ENCODE measurements at places on chromosomes 4 and X.

- DNase-seq = no peak
These were observed 136.7 kb downstream of the EVC2 start for GRCh38 chr4:5571646-5572045.

DNA sequence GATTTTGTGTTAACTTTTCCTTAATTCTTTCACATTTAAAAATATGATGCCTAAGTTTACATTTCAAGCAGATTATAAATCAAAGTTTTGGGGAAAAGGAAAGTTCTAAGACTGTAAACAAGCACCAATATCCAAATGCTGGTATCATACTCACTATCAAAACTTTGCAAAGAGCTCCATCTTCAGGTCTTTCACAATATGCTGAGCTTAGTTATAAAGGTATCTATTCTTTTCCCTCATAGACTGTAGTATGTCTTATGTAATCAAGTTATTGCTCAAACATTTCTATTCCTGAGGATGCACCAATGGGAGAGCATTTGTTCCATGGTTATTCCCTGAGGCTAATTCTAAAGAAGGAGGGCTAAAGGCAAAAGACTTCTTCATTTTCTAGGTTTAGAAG lies 207.9 kb upstream of the FAM241A start:
- DNase-seq = peak; percentile 37

DNA sequence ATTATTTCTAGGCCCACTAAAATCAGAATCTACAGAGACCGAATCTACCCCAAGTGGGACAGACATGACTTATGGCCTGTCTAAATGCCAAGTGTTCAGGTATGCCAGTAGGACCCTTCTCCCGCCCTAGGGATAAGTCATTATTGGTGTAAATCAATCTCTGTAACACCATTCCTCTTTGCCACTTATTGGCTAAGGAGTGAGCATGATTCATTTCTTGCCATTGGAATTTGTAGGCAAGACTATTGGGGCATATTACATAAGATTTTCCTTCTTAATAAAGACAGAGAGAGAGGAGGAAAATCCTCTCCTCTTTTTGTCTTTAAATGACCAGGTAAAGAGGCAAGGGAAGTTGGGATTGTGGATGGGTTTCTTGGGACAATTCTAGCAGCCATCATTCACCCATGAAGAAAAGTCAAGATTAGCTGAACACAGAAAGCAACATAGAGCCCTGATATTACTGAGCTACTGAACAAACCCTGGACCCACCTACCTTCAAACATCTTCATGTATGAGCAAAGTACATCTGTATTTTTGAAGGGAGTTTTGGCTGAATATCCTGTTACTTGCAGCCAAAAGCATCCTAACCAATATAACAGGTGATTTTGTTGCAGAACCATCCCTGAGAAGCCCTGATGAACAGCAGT lies 2.6 kb downstream of the SLC9B2 start:
- DNase-seq = no peak

DNA sequence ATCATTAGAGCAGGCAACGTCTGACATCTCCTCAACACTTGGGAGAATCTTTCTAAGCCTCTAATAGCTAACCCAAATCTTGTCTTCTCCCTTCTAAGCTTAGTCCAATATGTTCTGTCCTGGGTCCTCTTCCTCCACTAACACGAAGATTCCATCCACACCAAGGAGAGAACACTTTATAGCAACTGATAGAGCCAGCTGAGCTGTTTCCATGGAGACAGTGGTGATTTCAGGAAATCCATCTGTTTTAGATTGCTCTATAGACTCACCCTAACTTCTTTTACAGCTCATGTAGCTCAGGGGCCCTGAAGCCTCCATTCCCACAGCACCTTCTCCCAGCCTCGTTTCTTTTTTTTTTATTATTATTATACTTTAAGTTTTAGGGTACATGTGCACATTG lies 37.4 kb downstream of the SCD5 start:
- no peak for DNase-seq

- peak; percentile 58 for DNase-seq
These were observed 33.5 kb upstream of the RASSF6 start for GRCh38 chr4:73653695-73654106.

GRCh38 chr4:53646795-53647194 lies 55.5 kb upstream of the LNX1 start:
- no peak for DNase-seq

DNA sequence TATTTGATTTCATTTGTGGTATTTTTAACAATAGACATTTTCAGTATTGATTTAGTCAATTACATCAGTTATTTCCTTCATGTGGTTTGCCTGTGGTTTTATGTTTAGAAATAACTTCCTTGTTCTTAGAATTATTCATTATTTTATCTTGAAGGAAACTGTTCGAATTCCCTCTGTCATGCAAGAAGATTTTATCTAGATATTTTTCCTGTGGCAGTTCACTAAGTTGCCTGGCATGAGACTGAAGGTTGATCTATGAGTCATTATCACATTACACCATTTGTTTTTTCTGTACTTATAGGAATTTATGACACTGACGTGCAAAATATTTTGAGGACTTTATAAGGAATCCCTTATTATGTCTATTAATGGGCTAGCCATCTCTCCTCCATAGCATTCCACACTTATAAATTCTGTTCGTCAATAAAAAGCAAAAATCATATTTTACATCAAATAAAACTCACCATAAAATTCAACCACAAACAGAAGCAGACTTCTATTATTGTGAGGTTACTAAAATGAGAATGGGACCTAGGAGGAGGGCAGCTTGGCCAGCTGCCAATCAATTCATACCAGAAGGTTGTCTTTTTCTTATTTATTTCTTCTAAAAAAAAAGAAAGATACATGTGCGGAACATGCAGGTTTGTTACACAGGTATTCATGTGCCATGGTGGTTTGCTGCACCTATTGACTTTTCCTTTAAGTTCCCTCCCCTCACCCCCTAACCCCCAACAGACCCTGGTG lies 179.0 kb downstream of the KCNIP4 start:
- peak; percentile 85 for DNase-seq

- DNase-seq = peak; percentile 42
These were observed 390.1 kb downstream of the ANKRD50 start for GRCh38 chr4:124322234-124323065.

DNA sequence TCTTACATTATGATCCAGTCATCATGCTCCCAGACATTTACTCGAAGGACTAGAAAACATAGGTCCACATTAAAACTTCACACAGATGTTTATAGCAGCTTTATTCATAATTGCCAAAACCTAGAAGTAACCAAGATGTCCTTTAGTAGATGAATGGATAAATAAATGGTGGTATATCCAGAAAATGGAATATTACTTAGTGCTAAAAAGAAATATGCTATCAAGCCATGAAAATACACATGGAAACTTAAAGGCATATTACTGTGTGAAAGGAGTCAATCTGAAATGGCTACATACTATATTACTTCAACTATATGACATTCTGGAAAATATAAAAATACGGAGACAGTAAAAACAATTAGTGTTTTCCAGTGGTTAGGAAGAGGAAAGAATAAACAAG lies 1039.1 kb upstream of the INTU start:
- no peak for DNase-seq

- no peak for DNase-seq
These were observed 83.0 kb downstream of the FAM193A start for GRCh38 chr4:2619459-2619858.

- DNase-seq = no peak
These were observed 165.6 kb upstream of the GALNT7 start for GRCh38 chr4:173002830-173003561.

DNA sequence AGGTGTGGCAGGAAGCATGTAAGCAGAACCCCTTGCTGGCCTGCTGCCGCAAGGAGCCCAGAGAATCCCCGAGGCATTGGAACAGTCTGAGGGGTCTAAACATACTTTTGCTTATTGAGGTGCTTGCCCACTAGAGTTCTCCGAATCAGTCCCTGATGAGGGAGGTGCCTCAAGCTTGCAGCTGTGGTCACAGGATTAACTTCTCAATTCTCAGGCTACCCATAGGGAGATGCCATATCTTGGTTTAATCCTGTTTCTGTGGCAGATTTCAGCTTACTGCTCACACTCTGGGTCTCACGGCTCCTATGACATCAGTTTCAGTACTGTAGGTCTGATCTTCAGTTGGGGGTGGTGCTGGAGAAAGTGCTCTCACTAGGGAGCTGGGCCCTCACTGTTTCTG lies 39.9 kb downstream of the CCNG2 start:
- DNase-seq = no peak

DNA sequence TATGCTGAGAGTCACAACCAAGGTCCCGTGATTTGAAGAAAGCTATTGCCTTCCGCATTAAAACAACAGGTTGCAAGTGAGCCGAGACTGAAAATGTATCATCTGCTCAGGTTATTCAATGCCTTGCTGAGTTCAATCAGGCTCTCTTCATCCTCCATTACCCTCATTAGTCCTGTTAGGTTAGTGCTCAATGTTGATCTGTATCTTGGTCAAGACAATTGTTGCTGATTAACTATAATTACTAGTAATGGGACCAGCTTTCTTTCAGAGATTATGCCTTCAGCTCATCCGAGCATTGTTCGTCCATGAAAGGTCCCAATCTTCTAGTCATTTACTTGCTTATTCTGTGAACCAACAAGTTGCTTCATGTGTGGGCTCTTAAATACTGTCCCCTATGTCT lies 534.6 kb upstream of the FAM241A start:
- no peak for DNase-seq

DNA sequence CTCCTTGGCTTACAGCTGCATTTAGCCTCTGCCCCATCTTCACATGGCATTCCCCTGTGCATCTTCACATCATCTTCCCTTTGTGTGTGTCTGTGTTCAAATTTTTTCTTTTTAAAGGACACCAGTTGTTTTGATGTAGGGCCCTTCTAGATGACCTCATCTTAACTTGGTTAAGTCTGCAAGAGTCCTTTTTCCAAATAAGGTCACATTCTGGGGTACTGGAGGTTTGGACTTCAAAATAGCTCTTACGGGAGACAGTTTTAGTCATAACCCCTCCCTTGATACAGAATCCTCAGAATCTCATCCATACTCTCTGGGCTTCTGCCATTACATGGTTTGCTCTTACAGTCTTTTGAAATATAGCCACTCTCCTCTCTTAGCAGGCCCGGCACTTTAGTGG lies 231.5 kb upstream of the ATP6AP2 start:
- no peak for DNase-seq

DNA sequence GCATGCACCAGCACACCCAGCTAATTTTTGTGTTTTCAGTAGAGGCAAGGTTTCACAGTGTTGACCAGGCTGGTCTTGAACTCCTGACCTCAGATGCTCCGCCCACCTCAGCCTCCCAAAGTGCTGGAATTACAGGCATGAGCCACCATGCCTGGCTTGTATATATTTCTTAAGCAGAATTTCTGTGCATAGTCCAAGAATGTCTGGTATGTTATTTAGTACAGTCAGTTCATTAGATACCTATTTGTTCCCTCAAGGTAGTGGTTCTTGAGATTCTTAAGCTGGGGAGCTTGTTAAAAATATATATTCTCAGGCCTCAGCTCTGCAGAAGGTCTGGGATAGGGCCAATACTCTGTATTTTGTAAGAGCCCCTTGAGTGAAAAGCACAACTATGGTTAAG lies 4.6 kb upstream of the SERTM2 start:
- no peak for DNase-seq

GRCh38 chr4:166279261-166279660 lies 406.2 kb downstream of the TLL1 start:
- no peak for DNase-seq

- no peak for DNase-seq
These were observed 38.6 kb downstream of the PJA1 start for GRCh38 chrX:69126642-69127041.

DNA sequence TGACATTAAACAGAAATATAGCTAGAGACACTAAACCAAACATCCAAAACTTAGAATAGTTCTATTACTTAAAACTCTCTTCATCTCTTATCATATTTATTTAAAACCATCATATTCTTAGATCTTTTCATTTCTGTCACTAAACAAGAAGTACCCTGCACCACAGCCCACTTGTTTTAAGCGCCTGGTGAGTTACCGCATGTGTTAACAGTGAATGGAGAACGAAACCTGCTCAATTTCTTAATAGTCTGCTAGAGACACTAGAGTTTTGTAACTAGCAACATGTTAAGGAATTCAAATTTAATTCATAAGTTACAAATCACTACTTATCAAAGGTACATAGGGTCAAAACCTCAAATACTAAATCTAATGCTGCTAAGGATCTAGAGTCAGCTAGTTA lies 111.5 kb downstream of the FBXW7 start:
- no peak for DNase-seq

- DNase-seq = no peak
These were observed 264.0 kb downstream of the MID1IP1 start for GRCh38 chrX:39065051-39065871.

- no peak for DNase-seq
These were observed 1.2 kb upstream of the KLHL34 start for GRCh38 chrX:21659320-21659719.

DNA sequence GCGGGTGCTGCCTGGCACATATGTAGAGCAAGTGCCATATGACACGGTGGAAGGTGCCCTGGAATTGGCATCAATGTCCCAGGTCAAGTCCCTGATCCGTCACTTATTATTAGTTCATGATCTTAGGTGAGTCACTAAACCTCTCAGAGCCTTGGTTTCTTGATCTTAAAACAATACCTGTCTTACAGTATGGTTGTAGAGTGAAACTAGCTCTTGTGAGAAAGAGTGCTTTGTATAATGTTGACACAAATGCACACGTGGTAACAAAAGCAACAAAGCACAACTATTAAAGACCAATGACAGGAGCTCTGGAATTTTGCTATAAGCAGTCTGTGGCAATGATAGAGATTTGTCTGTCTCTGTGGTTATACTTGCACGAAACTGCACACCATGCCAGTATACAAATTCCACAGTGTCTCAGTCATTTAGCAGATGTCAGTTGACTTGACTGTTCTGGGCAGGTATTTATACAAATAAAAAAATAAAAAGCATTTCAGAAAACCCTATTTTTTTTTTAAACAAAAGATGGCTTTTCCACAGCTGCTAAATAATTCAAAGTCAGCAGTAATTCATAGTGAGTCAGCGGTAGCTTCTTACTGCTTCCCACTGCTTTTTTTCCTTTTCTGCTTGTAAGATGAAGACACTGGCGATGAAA lies 19.7 kb upstream of the ACSL1 start:
- DNase-seq = peak; percentile 29

- DNase-seq = no peak
These were observed 292.3 kb upstream of the FSTL5 start for GRCh38 chr4:162456106-162456505.

GRCh38 chr4:128604204-128604603 lies 205.3 kb upstream of the JADE1 start:
- DNase-seq = no peak

- peak; percentile 63 for DNase-seq
These were observed 550.9 kb upstream of the BOD1L1 start for GRCh38 chr4:14178421-14178820.

GRCh38 chr4:144634978-144635747 lies 10.8 kb upstream of the HHIP start:
- no peak for DNase-seq

- DNase-seq = peak; percentile 93
These were observed 308.5 kb downstream of the ARHGAP24 start for GRCh38 chr4:85783483-85783882.

- DNase-seq = no peak
These were observed 95.1 kb downstream of the TMEM47 start for GRCh38 chrX:34562006-34562405.

DNA sequence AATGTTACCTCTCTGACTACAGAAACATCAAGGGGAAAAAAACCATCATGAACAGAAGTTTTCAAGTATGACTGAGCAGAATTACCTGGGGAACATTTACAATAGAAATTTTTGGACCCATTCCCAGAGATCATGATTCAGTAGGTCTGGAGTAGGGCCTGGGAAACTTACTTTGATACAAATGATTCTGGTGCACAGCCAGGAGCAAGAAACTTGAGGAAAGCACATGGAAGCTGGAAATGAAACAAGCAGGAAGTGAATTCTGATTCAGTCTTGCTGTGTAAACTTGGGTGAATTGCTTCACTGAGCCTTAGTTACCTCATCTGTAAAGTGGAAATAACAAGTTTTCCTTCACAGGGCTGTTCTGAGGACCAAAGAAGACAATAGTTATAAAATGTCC lies 192.5 kb upstream of the TAPT1 start:
- DNase-seq = peak; percentile 28
